Stimulated activated CD4-positive, alpha-beta T cell treated with anti-CD3 and anti-CD28 coated beads, Interleukin-12 subunit alpha, Interleukin-12 subunit beta, amount 100 ng/mL, for 24 hours (primary cell): ENCODE measurements at places on chromosomes 16 and 17.

GRCh38 chr17:7419819-7420610 lies at the start of gene SPEM1:
SPEM1 (plus strand) TSS chr17:7420324; CDS start chr17:7420385, 61 bp downstream.
- DNase-seq, result no peak

- no peak for DNase-seq
Measured at GRCh38 chr17:50559674-50560184, 786 bp upstream of the CACNA1G start.

GRCh38 chr17:32933881-32934280 lies 5.9 kb downstream of the TMEM98 start:
- no peak for DNase-seq

DNA sequence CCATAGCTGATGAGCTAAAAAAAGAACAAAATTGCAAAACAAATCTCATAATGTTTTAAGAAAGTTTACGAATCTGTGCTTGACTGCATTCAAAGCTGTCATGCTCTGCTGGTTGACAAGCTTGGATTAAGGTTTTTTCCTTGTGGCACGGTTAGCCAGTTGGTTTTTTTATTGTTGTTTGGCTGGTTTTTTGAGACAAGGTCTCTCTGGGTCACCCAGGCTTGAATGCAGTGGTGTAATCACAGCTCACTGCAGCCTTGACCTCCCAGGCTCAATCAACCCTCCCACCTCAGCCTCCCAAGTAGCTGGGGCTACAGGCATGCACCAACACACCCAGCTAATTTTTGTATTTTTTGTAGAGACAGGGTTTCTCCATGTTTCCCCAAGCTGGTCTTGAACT lies 45.7 kb downstream of the PHKB start:
- no peak for DNase-seq

GRCh38 chr16:57023541-57024249 lies 34.3 kb downstream of the NLRC5 start:
- peak; percentile 35 for DNase-seq

DNA sequence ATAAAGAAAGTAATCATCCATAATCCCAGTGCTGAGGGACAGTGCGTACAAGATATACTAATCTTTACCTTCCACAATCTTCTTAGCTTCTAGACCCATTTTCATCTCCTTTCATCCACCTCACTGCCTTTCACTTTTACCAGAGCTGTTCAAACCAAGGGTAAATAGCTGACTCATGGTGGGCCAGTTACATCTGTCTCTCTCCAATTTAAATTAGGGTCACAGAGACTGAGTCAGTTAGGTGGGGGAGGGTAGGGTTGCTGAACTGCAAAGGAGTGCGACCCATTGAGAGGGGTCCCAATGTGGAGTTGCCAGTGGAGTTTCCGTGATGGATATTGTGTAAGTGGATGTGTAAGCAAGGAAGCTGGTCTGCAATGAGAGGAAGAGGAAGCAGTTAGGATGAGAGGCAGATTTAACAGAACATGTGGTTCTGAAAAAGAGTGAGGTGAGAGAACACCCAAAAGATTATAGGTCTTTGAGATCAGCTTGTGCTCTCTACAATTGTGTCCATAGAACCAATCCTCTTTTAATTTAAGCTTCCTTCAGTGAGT lies 83.5 kb downstream of the GP2 start:
- no peak for DNase-seq

GRCh38 chr17:59493867-59494266 lies 71.5 kb upstream of the DHX40 start:
- DNase-seq, result no peak

DNA sequence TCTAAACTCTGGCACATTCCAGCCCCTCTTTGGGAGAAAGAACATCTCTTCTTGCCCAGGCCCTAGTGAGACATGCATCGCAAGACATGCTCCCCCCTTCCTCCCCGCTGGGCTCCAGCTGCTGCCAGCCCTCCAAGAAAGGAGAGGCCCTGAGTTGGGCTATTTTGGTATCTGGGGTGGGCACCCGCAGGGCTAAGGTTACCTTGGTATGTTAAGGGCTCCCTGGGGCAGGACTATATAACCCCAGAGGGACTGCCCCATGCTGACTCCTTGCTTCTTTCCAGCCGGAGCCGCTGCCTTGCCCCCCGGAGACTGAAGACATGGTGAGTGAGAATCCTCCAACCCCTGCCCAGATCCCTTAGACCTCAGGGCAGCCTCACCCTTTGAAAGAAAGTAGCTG lies at the start of gene MYL11:
MYL11 (plus strand) TSS at position 265 of the 400 bp plus-strand sequence; CDS start at position 321, 56 bp downstream.
- no peak for DNase-seq

- DNase-seq, result no peak
Measured at GRCh38 chr16:23729503-23730424, 16.7 kb upstream of the ERN2 start.

- no peak for DNase-seq
Measured at GRCh38 chr17:57625957-57626356, 119.1 kb downstream of the CCDC182 start.

DNA sequence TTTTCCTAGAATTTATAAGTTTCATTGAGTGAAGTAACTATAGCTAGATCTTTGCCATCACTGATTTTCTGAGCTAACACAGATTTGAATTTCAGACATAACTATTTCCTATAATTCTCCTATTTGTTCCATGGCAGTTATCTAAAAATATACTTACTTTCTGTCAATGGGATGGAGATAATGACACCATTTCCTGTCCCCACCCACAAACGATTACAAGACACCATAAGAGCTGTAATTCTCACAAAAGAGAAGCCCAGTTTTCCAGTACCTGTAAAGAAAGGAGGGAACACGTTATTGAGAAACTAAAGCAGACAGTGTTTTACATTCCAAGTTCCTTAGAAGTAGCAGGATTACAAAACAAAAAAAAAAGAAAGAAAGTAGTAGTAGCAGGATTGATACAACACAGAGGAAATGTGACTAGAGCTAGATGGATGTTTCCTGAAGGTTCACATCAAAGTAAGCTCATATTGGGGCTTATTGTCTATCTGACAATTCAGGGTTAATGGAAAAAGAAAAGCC lies 110.9 kb upstream of the TOB1 start:
- DNase-seq, result no peak

DNA sequence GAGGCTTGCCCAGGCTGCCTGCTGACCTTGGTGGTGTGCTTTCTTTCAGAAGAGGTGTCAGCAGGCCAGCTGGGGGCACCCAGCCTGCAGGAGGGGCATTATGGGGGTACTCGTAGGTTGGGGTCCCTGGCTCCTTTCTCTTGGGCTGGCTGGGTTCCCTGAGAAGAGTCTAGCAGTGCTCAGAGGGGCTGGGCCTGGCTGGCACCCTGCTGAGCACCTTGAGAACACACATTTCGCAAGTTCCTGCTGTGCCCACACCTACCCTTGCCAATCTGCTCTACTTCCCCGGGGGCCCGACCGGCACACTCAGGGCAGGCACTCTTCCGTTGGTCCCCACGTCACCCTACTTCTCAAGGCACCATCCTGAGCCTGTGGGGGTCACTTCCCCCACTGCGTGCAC lies 5.1 kb downstream of the CEMP1 start:
- no peak for DNase-seq

- DNase-seq, result no peak
Measured at GRCh38 chr16:53583401-53583800, 80.4 kb upstream of the AKTIP start.

GRCh38 chr17:68460146-68460545 lies 2.9 kb upstream of the WIPI1 start:
- no peak for DNase-seq

- no peak for DNase-seq
Measured at GRCh38 chr17:43327421-43327820, 71.4 kb upstream of the ARL4D start.

GRCh38 chr16:29729116-29729521 lies 16.7 kb downstream of the C16orf54 start:
- DNase-seq, result no peak

DNA sequence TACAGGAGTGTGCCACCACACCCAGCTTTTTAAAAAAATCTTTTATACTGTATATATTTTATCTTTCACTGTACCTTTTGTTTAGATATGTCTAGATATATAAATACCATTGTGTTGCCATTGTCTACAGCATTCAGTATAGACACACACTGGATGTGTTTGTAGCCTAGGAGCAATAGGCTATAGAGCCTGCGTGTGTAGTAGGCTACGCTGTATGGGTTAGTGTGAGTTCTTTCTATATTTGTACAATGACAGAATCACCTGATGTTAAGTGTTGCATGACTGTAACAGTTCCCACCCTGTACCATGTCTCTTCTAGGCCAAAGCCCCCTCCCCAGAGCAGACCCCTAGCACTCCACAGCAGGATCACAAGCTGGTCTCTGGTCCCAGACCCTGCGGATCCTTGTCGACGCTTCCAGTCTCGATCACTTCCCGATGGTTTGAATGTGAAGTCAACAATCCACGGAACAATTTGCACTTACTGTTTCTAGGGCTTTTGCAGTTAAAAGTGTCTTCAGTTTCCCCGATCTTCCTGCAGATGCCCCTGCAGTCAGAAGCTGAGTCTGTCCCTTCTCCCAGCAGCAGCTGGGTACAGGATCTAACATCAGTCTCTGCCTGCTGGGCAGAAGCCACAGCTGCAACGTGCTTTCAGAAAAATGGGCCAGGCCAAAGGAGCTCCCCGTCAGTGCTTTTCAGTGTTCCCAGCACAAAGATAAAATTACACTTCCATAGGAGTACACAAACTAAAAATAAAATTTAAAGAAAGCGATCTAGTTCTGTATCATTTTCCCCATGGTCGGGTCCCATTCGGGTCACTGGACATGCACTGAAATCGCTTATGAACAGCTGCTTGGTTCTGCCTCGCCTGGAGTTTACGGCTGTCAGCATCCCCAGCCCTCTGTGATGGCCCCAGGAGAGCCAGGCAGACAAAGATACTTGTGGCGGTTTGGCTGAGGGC lies 35.4 kb downstream of the ADAM11 start:
- DNase-seq, result no peak

DNA sequence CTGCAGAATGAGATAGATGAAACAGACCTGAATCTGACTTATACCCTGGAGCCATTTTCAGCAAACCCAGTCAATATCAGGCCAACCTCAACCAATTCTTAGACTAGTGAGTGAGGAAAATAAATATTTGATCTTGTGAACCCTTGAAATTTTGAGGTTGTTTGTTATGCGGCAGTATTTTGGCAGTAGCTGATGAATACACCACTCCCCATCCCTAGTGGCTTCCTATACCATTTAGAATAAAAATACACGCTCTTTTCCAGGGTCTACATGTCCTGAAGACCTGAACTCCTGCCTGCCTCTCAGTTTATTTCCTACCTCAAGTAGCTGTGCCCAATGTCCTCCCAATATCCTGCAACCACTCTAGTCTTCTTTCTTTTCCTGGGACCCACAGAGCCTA lies 647.3 kb downstream of the WWOX start:
- DNase-seq, result no peak

GRCh38 chr17:16908273-16908672 lies 63.6 kb downstream of the TNFRSF13B start:
- DNase-seq, result no peak

GRCh38 chr16:28897826-28898225 lies 19.5 kb downstream of the ATP2A1 start:
- no peak for DNase-seq

DNA sequence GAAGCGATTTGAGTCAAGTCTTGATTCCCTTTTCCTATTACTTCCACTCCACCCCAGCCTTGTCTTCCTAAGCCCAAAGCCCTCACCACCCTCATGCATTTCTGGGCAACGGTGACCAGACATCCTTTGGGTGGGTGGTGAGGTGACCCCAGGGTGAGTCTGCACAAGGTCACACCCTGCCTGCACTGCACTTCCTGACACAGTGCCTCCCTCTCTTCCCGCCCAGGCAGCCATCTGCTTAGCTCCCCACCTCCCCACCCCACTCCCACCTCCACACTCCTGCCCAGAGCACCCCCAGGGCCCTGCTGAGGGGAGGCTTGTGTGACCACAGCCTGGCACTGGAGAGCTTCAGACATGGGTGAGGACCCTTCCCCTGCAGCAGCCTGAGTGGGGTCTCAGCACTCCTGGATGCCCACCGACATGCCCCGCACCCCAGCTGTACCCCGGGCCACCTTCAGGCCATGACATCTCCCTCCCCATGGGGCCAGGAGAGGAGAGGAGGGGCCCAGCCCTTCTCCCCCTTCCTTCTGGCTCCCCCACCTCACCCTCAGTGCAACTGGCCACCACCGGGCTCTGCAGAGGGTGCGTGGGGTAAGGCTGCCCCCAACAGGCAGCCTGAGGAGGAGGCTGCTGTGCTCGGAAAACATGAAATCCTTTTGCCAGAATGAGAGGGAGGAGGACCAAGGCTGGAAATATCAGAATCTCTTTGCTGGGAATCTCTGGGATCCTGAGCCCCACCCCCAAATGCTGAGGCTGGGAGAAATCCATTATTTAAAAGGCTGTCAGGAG lies 68.6 kb downstream of the CCT6B start:
- peak; percentile 7 for DNase-seq

DNA sequence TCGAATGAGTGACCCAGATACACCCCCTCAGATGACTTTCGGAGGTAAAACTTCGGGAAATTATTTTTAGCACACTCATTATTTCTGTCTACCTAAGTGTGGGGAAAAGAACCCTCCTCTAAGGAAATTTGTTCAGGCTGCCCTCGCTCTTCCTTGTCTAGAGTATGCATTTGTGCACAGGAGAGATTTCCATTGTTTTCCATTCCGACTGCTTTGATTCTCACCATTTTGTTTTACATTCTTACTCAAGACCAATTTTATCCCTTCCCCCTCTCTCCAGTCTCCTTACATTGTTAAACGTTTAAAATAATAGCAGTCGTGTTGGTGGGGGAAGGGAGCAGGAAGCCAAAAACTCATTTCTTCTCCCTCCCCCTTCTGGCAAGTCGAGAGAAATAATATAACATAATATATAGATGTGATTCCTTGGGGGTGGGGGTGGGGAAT lies 1.5 kb upstream of the CHD3 start:
- no peak for DNase-seq

GRCh38 chr17:28751600-28752366 lies 8.0 kb downstream of the TRAF4 start:
- DNase-seq, result no peak

DNA sequence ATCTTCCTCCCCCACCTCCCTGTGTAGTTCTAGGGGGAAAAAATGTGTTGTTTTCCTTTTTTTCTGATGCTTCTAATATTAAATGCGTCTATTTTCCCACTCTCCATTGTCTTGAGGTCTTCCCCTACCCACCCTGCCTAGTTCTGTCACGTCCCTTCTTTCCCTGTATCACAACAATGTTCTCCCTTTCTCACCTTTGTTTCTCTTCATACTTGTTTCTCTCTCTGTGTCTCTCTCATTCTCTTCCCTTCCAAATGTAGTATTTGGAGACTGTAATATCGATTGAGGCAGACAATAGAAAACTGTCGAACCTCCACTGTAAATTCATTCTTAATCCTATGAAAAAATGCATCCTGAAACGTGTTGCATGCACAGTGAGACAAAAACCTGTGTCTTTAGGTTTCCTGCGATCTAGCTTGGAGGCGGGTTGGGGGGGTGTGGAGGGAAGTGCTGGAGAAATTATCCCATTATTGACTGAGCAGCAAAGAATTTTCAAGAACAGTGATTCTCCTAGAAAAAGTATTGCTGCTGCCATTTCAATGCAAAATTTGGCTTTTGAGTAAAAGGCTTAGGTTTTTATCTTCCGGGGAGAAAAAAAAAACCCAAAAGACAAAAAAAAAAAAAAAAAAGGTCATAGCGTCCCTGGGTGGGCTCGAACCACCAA lies 1.3 kb upstream of the PSMB3 start:
- no peak for DNase-seq
